ENCODE measurements at places on chromosomes 12 and 14. TPM values are rescaled to one million over a fixed set of nuclear protein-coding genes. Genes with fewer than 3 reads are reported as not detected.
A peak's percentile ranks its signal among the peaks of the same experiment; 100 is the strongest.

DNA sequence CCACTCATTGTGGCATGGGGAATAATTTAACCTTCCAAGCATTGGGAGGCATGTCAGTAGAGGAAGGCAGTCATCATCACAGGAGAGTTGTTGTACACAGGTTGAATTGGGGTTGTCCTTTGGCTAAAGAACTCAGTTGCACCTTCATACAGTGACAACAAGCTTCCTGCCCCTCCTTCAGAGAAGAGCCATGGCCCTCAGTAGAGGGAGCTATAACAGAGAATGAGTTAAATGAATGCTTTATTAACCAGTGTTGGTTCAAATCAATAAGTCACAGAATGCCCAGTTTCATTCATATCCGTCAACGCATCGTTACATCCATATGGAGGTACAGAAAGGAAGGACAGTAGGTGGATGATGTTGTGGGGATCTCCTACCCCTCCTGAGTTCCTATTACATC is 4.8 kb downstream of the IFNG-AS1 start:
- no peak for DNase-seq

- peak; percentile 43 for DNase-seq
Observed at GRCh38 chr14:90815822-90816662, at the start of gene TTC7B. TTC7B (minus strand) TSS chr14:90816430; CDS start chr14:90816295, 135 bp downstream.

- no peak for DNase-seq
Observed at GRCh38 chr14:101772770-101773169, 11.3 kb downstream of the PPP2R5C start.

GRCh38 chr12:66050610-66051009 is 79.9 kb downstream of the LLPH start:
- no peak for DNase-seq

DNA sequence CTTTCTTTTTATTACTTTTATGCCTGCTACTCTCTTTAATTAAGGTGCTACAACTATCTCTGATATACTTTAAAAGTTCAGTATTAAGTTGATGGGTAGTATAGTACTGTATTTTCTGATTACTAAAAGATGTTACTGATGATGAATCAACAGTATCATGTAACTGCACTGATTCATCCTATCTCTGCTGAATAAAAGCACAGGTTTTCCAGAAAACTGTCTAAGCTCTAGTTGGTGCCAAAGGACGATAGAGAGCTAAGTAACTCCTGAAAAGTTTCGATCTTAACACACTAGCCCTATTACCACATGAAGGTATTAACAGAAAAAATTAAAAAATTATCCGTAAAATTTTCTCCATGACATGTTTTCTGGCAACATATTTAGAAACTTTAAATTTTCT is 2.1 kb downstream of the SCAF11 start:
- DNase-seq: no peak

- DNase-seq: no peak
Observed at GRCh38 chr12:53230108-53230845, 1.7 kb downstream of the RARG start.

Gene GLT1D1
- not detected for total RNA-seq

DNA sequence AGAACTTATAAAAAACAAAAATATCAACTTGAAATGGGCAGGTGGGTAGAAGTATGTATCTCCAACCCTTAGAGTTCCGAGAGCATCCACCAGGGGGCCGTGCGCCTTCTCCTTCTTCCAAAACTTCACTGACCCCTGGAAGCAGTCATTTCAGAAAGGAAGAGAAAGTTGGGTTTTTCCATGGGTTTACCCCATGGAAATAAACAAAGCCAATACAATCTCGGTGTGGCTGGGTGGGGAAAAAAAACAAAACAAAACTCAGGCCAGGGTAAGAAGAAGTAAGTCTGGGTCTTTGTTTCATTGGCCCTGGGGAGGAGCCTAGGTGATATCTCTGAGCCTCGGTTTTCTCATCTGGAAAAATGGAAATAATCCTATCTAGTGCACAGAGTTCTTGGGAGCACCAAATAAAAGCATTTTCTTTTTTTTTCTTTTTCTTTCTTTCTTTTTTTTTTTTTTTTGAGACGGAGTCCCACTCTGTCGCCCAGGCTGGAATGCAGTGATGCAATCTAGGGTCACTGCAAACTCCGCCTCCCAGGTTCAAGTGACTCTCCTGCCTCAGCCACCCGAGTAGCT is 33.6 kb upstream of the HNF1A start:
- peak; percentile 50 for DNase-seq

Gene GRIN2B
- total RNA-seq: not detected

Gene VASH1
- 15.3 TPM for total RNA-seq

Gene BMAL2
- total RNA-seq: 22.8 TPM

DNA sequence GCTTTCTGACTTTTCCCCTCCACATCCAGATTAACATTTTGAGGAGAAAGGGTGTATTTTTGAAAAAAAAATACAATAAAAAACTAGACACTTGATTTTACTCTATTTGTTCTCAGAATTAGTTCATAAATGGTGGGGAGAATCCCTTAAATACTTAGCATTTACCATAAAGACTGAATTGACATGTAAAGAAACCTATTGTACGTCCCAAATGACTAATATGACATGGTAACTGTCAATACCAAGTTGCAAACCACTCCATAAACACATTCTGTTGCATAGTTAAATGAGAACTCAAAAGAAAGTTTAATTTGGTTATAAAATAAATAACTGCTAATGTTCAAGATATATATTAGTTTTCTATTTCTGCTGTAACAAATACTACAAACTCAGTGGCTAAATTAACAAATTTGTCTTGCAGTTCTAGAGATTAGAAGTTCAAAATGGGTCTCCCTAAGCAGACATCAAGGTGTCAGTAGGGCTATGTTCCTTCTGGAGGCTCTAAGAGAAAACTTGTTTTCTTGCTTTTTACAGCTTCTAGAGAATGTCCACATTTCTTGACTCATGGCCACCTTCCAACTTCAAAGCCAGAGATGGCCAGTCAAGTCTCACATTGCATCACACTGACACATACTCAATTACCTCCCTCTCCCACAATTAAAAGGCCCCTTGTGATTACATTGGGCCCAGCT is 16.0 kb downstream of the NELL2 start:
- DNase-seq: no peak

Gene ADCK1
- total RNA-seq: 2.4 TPM

GRCh38 chr14:24238123-24238522 is 4.3 kb downstream of the TINF2 start:
- no peak for DNase-seq

DNA sequence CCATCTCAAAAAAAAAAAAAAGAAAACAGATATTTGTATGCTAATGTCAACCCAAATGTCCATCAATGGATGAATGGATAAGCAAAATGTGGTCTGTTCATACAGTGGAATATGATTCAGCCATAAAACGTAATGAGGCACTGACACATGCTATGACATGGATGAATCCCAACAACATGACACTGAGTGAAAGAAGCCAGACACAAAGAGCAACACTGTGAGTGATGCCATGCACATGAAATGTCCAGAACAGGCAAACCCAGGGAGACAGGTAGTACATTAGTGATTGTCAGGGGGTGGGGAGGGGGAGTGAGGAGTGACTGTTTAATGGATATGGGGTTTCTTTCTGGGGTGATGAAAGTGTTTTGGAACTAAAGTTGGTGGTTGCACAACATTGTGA is 50.2 kb downstream of the ARL6IP4 start:
- DNase-seq: no peak

Gene KRT73
- total RNA-seq: not detected

GRCh38 chr14:75268633-75269550 is 9.7 kb upstream of the FOS start:
- no peak for DNase-seq

GRCh38 chr14:54758041-54758440 is 144.6 kb downstream of the GCH1 start:
- no peak for DNase-seq

- no peak for DNase-seq
Observed at GRCh38 chr12:64147875-64148274, 74.2 kb downstream of the KICS2 start.

GRCh38 chr12:53743266-53744129 is 8.3 kb downstream of the CISTR start:
- DNase-seq: peak; percentile 70

DNA sequence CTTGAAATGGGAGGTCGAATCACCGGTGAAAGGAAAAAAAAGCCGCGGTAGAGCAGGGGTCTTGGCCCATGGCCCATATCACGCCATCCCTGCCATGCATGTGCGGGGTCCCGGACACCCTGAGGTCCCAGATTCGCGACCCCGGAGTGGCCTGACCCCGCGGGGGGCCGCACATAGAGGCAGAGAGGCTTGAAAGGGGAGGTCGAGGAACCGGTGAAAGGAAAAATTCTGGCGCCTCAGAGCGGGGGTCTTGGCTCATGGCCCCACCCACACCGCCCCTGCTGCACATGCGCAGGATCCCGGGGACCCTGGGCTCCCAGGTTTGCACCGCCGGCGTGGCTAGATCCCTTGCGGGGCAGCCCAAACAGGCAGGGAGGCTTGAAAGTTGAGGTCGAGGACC is 319.8 kb downstream of the ALG10 start:
- DNase-seq: no peak

DNA sequence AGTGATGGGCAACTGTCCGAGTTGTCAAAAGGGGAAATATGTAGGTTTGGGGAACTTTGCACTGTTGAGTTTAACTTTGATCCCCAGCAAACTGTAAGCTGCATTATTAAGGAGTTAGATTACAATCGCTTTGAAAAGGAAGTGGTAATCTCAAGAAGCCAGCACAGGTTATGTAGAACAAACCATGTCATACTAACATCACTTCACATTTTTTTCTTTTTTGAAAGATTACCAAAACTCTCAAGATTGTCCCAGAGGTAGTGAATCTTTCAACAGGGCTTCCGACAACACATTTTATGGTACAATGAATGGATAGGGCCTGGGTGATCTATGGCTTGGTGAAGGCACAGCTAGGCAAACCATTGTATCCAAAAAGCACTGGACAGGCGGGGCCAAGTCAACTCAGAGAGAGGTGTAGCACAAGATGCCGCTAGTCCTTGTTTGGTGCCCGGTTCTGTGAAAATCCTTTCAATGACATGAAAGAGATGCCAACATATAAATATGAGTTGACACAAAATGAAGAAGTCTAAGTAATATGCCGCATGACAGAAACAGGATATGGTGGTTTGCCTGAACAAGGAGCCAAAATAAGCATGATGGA is 24.3 kb upstream of the PARP11 start:
- no peak for DNase-seq

- no peak for DNase-seq
Observed at GRCh38 chr14:100256339-100256895, 17.5 kb downstream of the YY1 start.

- no peak for DNase-seq
Observed at GRCh38 chr12:131959116-131959515, 9.4 kb downstream of the EP400 start.

GRCh38 chr12:15808250-15808649 is 19.1 kb upstream of the EPS8 start:
- no peak for DNase-seq

- no peak for DNase-seq
Observed at GRCh38 chr14:49505041-49505766, 81.0 kb downstream of the RPS29 start.

Gene CLEC7A
- 0.22 TPM for total RNA-seq

DNA sequence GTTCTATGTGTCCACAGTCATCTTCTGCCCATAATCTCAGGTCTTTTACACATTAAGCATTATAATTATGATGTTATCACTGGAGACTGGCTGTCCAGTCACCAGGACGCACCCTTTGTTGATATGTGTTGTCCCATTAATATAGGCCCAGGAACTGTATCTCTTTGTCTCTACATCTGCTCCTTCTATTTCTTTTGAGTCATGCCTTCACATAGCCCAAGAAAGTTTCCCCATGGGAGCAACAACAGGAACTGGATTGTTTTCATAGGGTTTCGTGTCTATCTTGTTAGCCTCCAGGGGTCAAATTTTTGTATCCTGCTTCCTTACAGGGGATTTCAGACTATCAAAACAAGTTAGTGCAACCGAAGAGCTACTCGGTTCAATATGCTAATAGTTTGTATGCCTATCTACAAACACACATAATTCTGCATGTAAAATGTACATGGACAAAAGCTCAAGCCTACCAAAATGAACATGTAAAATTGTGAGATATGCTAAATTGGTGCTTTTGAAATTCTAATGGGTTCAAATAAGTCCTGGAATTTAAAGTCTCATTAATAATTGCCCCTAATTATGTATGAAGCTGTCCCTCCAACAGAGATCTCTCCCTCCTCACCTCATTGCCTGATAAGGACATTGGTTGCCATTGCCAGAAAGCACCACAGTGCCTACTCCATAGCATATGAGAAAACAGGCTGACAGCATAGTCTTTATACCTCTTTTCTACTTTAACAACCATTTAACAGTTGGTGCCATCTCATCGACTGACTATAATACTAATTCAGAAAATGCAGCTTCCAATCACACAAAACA is 99.8 kb upstream of the DIO2 start:
- no peak for DNase-seq

Gene SRRM4
- not detected for total RNA-seq

GRCh38 chr14:72766296-72766695 is 127.6 kb downstream of the DPF3 start:
- no peak for DNase-seq

Gene HVCN1
- 2.2 TPM for total RNA-seq

DNA sequence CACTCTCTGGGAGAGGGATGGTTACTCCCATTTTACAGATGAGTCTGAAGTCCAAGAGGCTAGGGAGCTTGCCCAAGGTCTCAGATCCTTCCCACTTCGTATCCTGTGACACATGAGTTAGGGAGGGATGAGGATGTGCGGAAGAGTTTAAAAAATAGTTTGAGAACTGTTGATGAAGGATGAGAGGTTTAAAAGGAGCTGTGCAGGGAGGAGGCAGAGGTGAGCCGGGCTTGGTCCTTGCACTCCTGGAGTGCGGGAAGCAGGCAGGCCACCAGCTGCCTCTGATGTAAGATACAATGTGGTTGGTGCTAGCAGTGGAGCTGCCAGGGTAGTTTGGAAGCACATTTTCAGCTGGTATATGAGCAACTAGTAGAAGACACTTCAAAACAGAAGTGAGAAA is 46.5 kb downstream of the TSPAN9 start:
- no peak for DNase-seq

Gene KRT82
- total RNA-seq: not detected

Gene BCL11B
- under 0.01 TPM for total RNA-seq

DNA sequence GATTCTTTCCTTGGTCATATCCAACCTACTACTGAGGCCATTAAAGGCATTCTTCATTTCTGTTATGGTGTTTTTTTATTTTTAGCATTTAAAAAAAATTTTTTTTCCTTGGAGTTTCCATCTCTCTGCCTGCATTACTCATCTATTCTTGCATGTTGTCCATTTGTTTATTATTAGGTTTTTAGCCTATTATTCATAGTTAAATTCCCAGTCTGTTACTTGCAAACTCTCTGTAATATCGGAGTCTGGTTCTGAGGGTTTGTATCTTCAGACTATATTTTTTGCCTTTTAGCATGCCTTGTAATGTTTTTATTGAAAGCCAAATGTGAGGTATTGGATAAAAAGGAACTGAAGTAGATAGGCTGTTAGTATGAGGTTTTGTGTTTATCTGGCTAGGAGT is 284.3 kb downstream of the FUT8 start:
- no peak for DNase-seq

- DNase-seq: no peak
Observed at GRCh38 chr12:3533703-3534386, 42.8 kb downstream of the PRMT8 start.

GRCh38 chr12:30820406-30820946 is 65.7 kb upstream of the CAPRIN2 start:
- no peak for DNase-seq

- DNase-seq: no peak
Observed at GRCh38 chr12:8630131-8630530, 17.5 kb upstream of the AICDA start.

Gene CHGA
- not detected for total RNA-seq
